Fibroblast of lung (primary cell): ENCODE measurements at places on chromosomes 12 and 14. TPM values are rescaled to one million over a fixed set of nuclear protein-coding genes. Genes with fewer than 3 reads are reported as not detected.

- DNase-seq: no peak
These were observed 6.6 kb downstream of the TPCN1 start for GRCh38 chr12:113227686-113228391.

GRCh38 chr12:114694436-114695304, 10.7 kb upstream of the TBX3 start:
- no peak for DNase-seq

GRCh38 chr12:15928870-15929571, 17.9 kb downstream of the DERA start:
- DNase-seq: no peak

DNA sequence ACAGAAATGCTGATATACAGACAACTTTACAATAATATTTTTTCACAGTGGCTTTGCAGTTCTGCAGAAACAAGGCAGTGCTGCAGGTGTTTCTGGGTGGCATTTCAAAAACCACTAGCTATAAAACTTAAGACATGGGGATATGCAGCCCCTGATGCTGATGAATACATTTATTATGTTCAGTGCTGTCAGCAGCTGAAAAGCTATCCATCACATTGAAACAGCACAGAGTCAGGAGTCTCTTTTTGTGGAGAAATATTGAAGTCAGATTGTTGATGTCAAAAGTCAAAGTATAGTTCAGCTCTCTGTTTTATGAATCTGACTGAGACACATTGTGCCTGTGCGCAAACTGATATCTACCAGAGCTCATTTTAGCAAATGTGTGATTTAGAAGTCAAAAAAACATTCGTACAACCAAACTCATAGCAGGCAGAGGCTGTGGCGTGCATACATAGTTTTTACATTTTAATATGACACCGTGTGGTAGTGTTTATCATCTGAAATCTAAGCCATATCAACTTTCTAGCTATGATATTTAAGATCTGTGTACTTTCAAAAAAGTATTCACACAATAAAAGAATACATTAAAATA, 467.6 kb downstream of the PRKD1 start:
- DNase-seq: no peak

GRCh38 chr12:107402041-107403022, 283.3 kb upstream of the PWP1 start:
- peak; percentile 65 for DNase-seq

GRCh38 chr12:49934505-49934904, 16.0 kb upstream of the AQP2 start:
- no peak for DNase-seq

GRCh38 chr12:102567031-102567985, 86.9 kb upstream of the IGF1 start:
- peak; percentile 14 for DNase-seq

AHNAK2 gene
- total RNA-seq: 47.8 and 106 TPM in 2 replicates
